ENCODE measurements at places on chromosomes 5 and 9.

DNA sequence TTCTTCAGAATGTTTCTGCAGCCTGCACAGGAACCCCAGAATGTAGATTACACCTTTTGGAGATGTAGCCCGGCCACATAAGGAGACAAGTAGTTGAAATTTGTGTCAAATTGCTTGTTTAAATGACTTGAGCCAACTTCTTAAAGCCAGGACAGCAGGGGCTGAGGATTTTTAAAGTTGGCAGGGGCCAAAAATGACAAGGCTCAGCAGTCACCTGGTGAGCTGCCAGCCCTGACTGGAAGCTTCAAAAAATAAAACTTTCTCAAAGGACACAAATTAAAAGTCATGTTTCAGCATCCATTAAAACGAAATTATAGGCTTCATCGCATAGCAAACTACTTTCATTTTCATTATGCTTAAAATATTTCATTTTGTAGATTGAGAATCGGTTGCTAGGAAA, 340.3 kb upstream of the WWC1 start:
- DNase-seq: no peak

DNA sequence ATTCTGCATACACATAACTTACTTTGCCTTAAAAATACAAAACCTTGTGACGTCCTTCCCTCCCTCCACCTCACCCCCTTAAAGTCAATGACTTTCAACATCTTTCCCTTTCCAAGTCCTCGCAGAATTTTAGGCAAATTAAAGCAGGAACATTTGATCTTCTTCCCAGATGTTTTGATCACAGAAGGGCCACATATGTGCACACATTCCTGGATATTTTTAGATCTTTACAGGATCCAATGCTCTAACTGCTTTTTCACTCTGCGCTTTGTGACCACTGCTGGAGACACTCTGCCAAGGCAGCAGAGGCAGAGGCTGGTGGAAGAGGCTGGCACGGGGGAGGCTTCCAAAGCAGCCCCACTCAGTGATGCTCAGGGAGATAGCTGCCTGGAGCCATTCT, 130.7 kb downstream of the SEC61B start:
- DNase-seq: no peak

DNA sequence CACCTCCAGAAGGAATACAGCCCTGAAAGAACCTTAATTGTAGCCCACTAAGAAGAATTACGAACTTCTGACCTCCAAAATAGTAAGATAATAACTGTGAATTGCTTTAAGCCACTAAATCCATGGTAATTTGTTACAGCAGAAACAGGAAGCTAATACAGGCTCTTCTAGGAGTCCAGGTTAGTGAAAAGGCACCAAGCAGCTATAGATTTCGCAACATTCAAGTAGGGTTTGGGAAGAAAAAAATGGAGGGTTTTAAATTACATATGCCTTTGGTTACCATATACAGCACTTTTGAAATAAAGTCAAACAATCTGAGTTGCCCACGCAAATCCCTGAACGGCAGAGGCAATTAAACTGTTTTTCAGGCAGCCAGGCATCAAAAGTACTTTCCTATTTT, 1.7 kb upstream of the ACTL7A start:
- DNase-seq: no peak

DNA sequence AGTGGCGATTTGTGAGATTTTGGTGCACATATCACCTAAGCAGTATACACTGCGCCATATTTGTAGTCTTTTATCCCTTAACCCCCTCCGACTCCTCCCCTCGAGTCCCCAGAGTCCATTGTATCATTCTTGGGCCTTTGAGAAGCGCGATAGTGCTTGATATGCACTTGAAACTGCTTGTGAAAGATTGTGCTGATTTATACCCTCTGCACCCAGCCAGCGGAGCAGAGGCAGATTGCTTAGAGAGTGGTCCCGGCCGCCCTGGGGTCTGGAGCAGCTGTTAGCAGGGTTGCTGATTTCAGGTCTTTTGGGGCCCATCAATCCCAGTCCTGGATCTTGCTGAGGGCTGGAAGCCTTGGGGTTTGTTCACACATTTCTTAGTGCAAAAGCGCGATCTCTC, 13.0 kb upstream of the FAM240B start:
- no peak for DNase-seq

DNA sequence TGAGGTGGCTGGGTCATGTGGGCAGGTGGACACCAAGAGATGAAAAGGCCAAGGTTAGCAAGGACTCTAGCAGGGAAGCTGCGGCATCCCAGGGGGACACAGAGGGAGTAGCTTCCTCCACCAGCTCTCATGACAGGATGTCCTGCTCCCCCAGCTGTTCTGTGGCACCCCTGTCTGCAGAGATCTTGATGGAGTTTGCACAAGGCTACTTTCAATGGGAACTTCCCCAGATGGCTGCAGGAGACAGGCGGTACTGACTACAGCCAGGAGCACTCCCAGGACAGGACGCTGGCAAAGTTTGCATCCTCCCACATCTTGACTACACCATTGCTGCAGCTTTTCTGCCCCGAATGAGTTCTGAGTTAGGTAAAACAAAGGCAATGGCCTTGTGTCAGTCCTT, 312.8 kb downstream of the TLE4 start:
- peak; percentile 6 for DNase-seq

DNA sequence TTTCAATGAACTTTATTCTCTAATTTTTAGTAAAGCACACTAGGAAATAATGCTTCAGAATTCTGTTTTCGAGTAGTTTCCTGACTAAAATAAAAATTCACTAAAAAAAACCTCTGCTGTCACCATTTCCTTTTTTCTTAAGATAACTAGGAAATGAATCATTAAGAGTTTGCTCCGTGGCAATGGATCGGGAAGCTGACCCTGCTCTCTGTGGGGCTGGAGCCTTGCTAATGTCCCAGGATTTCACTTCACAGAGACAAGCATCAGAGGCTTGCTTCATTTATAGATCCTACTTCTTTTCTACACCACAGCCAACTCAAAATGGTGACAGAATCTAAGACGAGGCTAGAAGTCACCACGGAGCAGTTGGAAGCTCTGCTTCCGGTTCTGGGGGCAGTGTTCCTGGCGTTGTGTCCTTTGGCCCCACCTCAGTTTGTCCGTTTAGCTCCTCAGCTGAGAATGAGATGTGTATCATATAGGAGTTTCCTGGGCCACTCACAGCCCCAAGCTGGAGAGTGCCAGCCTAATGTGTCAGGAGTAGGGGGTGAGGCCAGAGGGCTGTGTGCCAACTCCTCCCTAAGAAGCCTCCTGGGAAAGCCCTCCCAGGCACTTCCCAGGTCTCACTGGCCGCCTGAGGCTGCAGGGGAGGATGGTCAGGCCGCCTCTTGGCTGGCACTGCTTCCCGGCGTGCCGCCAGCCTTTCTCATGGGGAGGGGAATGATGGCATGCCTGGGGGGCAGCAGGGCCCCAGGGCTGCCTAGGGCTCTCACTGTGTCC, 19.6 kb downstream of the TENT4A start:
- DNase-seq: no peak

GRCh38 chr9:130542457-130543228, 36.7 kb upstream of the FUBP3 start:
- peak; percentile 18 for DNase-seq

- no peak for DNase-seq
Observed at GRCh38 chr5:103602438-103602837, 39.8 kb upstream of the NUDT12 start.
